Hindlimb muscle (tissue), 1 donor: ENCODE measurements at places on chromosomes 12 and 14. TPM values are rescaled to one million over a fixed set of nuclear protein-coding genes. Genes with fewer than 3 reads are reported as not detected.

INHBE gene
- polyA plus RNA-seq: 0.90 TPM

DNA sequence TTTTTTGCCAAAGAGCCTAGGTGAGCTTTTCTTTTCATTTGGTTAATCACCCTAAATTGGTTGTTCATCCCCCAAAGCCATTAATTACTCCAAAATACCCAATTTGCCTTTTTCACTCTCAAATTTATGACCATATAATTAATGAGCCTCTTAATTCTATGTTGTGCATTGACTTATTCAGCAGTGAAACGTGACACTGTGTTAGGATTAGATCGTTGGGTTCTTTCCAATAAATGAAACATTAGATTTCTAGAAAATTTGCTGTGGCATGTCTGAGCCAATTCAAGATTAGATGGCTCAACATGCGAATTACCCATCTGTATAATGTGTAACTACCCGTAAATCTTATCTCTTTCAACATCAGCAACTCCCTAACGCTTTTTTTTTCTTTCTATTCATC, 273.4 kb downstream of the BMP4 start:
- DNase-seq: no peak

DNA sequence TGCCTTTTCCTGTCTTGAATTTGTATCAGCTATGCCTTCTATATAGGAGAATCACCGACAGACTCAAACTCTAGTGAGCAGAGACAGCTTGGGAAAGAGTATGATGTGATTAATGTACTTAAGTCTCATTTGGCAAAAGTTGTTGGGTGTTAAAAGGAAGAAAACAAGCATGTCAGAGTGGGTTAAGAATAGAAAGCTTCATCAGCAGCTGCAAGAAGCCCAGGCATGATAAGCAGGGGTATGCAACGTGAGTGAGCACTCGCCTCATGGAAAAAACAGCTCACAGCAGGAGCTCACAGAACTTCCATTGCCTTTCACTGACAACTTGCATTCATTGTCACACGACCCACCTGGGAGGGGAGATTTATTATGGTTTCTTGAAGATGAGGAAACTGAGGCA, 35.9 kb upstream of the WNK1 start:
- DNase-seq: no peak

GRCh38 chr12:83114966-83115365, 428.3 kb downstream of the TMTC2 start:
- DNase-seq: peak; percentile 44

GRCh38 chr12:70831543-70831942, 89.0 kb downstream of the PTPRR start:
- no peak for DNase-seq

DNA sequence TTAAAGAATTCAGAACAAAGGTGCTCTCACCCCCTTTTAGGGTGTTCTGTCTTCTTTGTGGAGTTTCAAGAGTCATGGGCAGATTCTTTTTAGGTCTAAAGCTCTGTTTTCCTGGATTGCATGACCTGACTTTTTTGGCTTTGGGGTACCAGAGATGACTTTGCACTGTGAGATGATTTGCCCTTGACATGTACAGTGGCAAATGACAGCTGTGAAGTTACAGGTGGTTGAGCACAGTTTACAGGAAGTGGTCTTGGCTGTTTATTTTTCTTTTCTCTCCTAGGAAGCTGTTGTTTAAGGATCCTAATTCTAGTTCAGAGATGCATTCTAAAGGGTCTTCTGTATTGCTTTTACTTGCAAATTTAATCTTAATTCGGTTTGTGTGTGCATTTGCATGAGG, 83.8 kb upstream of the METAP2 start:
- no peak for DNase-seq
